Activated CD4-positive, alpha-beta T cell treated with anti-CD3 and anti-CD28 coated beads for 1 hour (primary cell): ENCODE measurements at places on chromosomes 12 and 14.

DNA sequence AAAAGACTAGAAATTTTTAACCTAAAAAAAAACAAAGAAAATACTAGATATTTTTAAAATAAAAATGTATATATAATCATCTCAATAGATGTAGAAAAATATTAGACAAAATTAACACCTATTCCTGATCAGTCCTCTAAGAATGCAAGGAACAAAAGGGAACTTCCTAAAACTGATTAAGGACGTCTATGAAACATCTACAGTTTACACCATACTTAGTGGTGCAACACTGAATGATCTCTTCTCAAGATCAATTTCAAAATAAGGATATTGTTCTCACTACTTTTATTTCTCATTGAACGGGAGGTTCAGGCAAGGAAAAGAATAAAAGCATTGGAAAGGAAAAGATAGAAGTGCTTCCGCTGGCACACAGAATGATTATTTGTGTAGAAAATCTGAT is 16.0 kb downstream of the OLR1 start:
- no peak for DNase-seq

DNA sequence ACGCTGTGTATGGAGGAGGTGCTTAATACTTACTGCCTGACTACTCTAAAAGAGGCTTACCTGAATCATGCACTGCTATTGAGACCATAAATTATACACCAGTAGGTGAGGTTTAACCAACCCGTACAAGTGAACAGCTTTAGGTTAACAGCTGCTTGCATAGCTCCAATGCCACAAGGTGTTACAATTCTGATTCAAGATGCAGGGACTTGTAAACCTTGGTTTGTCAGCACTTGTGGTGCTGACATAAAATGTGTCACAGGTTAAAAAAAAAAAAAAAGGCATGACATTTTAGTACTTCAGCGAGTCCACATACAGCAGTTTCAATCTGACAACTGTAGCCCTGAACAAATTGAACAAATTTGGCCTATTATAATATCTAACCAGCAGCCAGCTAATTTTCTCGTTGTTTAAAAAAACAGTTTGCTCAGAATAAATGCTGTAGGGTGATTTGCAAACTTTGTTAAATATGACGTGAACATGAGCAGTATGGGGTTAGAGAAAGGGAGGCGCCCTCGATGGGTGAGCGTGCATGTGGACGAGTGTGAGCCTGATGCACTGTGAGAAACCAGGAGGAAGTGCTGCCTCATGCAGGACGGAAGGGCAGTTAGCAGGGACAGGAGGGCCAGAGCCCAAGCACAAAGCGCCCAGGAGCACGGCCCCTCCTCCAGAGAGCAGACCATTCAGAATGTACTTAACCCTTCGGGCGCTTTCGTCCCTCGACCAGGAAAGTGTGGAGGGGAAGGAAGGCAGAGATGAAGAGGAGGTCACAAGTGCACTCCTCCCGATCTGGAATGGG is 44.7 kb downstream of the TCHP start:
- DNase-seq, result no peak

DNA sequence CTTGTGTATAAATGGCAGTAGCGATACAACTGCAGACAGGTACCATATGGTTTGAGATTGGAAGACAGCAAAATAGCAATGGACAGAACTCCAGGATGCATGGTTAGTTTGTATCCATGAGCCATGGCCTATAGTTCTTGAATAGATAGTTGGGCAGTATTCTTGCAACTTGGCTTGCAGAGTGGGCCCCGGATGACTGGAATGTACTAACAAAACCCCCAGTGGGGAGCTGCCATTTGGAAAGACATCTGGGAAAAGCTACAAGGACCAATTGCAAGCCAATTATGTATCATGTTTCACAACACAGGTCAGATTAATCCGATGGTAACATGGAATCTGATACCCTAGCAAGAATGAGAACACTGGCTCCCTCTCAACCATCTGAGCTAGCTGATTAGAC is 279.6 kb downstream of the RERGL start:
- DNase-seq, result no peak

DNA sequence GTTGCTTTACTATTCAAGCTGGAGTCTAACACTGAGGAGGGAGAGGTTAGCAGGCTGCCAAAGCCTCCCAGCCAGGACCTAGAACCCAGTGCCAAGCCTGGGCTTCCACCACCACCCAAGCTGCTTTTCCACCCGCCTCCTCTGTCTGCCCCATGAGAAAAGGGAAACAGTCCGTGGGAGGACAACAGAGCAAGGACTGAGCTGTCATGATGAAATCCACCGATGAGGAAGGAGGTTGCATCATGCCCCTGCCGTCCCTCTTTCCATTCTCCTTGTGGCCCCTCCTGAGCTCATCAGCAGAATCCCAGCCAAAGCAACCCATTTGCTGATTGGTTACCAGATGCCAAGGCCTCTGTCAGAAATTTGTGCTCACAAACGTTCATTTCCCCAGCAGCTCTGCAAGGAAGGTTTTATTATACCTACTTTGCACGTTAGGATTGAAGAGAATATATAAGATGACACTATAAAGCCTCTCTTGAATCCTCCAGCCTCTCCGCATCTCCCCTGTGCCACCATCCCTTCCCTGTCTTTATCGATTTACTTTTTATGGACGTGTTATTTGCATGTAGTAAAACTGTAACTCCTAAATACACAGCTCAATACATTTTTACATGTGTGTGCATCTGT is 6.3 kb upstream of the SERPINA1 start:
- no peak for DNase-seq
